NCI-H2081 treated with DMSO at 0.1 percent for 48 hours (cell line): ENCODE measurements at places on chromosomes 6 and 20.

DNA sequence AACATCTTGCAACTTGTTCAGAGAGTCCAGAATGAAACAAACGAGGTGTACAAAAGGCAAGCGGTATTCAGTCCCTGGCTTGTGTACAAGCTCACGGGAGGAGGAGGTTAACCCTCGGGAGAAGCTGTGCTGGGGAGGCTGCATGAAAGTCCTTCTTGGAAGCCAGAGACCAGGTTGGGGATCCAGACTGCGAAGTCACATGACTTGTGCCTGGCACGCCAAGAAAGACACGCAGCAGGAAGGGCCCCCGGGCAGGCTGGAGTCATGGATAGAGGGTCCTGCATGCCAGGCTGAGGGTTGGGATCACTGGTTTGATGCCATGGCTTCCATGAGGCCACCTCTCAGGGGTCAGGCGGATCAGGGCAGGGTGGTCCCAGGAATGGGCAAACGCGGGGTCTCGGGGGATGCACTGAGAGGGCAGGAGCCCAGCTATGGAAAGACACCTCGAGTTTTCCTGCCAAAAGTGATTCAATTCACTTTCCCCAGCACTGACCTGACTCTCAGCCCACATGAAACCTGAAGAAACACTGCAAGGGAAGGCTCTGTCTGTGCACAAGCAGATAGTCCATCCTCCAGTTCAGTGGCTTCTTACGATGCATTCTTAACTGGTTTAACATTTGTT, 79.4 kb downstream of the DLL1 start:
- no peak for DNase-seq

- DNase-seq = no peak
These were observed 41.2 kb downstream of the THBS2 start for GRCh38 chr6:169212436-169212835.

DNA sequence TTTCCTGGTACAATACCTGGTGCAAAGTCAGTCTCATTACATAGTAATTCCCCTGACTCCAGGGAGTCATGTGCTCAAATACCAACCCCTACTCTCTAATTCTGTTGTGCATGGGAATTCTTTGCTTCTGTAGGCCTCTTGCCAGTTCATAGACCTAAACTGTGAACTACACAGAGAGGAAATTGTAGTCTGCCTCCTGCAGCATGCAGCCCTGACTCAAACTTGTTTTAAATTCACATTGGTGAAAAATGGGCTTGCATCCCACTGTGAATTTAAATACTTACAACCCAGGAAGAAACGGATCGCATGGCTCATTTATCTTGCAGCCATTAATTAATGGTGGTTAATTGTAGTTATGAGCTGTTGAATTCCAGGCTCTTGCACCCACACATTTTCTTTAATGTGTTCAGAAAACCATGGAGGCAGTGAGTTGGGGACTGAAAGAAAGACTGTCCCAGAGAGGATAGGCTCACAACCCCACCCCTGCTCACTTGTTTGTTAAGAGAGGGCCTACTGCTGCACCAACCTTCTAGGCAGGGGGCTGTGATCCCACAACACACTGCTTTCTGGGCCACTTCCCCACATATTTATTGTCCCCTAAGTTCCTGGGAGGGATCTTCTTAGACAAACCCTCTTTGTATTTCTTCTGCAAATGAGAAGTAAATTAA, 579.1 kb downstream of the DHX35 start:
- no peak for DNase-seq

DNA sequence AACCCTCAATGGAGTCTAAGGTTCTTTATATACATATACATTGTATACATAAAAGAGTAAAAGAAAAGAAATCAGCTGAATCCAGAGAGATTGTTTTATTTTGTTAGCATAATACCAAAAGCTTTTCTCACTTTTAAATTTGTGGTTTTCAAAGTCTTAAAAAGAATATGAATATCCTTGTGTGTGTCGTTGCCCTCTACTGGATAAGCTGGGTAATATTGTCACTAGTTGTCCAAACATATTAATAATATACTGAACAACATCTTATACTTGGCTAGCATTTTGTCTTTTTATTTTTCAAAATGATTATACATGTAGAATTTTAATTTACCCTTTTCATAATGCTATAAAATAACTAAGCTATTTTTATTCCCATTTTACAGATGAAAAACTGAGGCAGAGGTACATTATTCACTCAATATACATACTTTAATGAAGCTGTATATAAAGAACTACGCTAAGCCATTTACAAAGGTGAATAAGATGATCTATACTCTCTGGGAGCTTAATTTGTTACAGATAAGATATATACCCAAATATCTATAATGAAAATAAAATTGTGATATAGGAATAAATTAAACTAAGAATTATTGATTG, 531.7 kb downstream of the TFAP2B start:
- DNase-seq = no peak

DNA sequence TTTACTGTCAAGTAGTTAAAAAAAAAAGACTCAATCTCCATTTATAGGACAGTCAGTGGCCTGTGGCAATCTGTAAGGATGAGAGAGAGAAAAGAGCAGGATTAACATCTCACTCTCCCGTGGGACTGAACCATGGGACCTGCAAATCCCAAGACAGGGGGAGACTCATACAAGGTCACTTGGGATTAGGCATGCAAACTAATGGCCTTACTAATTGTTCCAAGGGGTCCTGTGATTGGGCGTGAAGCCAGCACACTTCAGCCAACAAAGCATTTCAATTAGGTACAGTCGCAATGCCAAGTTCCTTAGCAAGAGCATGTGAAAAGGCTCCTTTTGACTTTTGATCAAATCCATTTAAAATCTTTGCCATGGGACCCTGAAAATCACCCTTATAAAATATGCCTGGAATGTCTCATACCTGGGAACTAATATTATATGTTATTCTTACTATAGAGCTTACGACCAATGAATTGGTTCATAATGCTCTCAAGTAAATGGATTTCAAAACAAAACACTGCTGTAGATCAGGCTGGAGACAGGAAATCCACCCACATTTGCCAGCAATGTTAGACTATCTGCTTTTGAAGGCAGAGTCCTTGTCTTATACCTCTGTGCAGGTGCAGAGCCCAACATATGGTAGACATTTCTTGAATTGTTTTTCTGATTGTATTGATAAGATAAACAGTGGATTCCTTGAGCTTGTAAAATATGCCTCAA, 412.5 kb downstream of the GJA1 start:
- no peak for DNase-seq

DNA sequence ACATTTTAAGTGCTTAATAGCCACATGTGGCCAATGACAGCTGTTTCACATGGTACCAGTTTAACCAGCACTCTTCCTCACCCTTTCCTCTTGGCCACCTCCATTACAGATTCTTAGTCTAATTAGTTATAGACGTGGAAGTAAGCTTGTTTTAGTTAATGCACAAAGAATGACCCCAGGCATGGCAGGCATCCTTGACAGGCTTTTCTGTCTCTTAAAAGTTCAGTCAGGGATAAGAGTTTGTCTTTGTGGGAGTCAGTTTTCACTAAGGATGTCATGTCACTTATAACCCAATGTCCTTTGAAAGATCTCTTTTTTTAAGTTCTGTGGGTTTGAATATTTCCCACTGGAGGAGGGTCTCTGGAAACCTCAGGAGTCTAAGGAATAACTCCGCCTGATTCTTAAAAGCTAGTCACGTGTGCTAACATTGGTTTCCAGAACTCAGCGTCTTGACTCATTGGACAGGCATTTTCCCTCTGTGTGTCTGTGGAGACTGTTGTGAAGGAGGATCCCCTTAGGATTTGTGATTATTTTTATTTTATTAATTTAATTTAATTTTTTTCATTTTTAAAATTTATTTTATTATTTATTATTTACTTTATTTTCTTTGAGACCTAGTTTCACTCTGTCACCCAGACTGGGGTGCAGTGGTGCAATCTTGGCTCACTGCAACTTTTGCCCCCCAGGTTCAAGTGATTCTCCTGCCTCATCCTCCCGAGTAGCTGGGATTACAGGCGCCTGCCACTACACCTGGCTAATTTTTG, 171.4 kb downstream of the ZFAND3 start:
- DNase-seq = no peak

- no peak for DNase-seq
These were observed 523 bp upstream of the COX7A2 start for GRCh38 chr6:75244063-75244584.

DNA sequence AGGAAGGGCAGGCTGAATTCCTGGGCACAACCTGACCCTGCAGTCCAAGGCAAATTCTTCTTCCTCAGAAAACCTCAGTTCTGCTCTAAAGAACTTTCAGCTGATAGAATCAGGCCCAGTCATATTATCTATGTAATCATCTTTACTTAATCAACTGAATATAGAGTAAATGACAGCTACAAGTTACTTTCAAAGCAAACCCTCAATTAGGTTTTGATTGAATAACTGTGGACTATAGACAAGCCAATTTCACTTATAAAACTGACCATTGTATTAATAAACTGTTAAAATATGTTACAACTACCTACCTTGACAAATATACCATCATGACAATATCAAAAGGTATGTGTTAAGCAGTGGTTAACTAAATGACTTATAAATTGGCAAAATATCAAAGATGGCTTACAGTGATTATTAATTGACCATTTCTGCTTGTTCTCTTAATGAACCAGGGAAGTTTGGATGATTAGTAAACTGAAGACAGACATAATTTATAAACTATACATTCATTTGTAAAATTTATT, 46.1 kb upstream of the ADGRF5 start:
- no peak for DNase-seq

GRCh38 chr20:17905544-17905943, 63.0 kb downstream of the SNX5 start:
- DNase-seq = no peak

- DNase-seq = no peak
These were observed 517.6 kb downstream of the CD83 start for GRCh38 chr6:14635195-14635594.

GRCh38 chr6:41325446-41326066, 9.9 kb upstream of the NCR2 start:
- DNase-seq = no peak

DNA sequence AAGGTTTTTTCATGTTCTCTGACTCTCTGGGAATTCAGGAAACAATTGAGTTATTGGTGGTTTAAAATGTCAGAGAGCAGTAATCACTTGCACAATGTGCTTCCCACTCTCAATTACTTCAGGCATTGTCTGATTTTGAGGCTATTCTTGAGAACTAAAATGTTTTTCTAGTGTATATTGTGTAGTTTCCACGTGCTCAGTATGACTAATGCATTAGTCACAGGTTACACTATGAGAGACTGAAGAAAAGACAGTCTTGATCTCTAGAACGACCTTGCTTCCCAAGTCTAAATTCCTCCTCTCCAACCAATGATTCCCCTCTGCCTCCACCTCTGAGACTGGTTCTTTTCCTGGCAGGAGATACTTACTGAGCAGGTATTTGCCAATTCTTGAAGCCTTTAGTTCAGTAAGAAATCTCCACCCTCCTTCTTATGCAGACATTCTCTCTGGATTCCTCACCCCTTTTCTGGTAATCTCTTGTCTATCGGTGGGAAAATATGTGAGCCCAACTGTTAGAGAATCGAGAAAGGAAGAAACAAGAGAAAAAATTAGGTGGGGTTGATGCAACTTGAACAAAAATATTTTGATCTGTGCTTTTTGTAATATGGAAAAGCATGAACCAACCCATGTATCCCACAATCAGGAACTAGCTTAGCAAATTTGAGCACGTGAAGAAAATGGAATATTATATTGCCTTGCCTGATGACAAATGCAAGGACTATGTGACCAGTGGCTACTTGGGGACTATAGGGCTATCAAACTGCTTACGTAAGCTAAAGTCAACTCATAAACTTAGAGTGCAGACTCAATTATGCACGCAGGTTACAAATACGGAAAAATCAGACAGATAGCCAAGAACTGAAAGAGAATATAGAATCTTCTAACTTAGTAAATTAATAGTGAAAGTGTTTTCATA, 61.1 kb upstream of the SLC22A16 start:
- no peak for DNase-seq

GRCh38 chr20:51306521-51307358, 235.8 kb downstream of the NFATC2 start:
- no peak for DNase-seq

DNA sequence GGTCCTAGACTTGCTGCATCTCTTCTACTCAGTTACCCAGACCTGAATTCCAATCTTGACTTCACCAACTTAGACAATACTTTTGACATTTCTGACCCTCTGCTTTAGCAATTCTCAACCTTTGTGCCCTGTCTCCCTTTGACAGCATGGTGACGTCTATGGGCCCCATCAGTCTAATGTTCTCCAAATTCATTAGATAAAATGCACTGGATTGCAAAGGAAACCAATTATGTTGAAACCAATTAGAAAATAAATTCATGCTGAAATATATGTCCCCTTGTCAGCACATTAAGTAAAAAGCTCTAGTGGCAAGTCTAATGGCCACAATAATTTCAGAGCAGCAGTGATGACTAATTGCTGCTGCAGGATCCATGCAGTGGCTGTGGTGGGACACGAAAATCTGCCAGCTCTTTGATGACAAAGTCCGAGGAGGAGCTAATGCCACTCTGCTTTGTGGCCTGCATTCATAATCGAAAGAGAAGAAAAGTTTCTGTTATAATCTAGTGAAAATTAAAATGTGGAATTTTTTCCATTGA, 64.0 kb downstream of the BFSP1 start:
- no peak for DNase-seq

- DNase-seq = no peak
These were observed at the start of gene TLDC2 for GRCh38 chr20:36875702-36876472. TLDC2 (plus strand) TSS chr20:36876138; CDS start chr20:36876175, 37 bp downstream.

DNA sequence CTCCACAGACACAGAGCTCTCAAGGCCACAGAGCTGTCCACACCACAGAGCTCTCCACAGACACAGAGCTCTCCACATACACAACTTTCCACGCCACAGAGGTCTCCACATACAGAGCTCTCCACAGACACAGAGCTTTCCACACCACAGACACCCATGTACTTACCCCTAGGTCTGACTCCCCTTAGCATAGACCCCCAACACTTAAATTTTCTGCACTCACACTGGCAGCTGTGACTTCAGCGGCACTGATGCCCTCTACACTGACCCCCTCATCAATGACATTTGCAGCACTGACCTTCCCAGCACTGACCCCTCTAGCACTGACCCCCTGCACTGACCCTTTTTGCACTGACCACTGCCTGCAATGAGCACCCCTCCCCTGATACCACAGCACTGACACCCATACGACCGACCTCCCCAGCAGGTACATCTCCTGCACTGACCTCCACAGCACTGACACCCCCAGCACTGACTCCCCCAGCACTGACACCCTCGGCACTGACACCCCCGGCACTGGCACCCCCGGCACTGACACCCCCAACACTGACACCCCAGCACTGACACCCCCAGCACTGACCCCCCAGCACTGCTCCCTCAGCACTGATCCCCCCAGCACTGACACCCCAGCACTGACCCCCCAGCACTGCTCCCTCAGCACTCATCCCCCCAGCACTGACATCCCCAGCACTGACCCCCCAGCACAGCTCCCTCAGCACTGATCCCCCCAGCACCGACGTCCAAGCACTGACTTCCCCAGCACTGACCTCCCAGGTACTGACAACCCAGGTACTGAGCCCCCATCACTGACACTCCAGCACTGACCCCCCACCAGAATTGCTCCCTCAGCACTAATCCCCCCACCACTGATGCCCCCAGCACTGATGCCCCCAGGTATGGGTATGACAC, 56.5 kb downstream of the ERMARD start:
- no peak for DNase-seq
